Left kidney (tissue), 8 donors: ENCODE measurements at places on chromosomes 6 and 20.

DNA sequence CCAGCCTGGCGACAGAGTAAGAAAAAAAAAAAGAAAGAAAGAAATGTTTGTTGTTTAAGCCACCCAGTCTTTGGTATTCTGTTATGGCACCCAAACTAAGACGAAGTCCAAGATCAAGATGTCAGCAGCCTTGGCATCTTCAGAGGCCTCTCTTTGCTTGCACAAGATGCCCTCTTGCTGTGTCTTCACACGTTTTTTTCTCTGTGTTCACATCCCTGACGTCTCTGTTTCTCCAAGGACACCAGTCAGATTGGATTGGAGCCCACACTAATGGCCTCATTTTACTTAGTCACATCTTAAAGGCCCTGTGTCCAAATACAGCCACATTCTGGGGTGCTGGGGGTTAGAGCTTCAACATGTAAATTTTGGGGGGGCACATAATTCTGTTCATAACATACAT lies 380.9 kb downstream of the GJA1 start:
- DNase-seq = no peak

- no peak for DNase-seq
Measured at GRCh38 chr20:58776109-58776508, 74.6 kb downstream of the GNAS-AS1 start.

DNA sequence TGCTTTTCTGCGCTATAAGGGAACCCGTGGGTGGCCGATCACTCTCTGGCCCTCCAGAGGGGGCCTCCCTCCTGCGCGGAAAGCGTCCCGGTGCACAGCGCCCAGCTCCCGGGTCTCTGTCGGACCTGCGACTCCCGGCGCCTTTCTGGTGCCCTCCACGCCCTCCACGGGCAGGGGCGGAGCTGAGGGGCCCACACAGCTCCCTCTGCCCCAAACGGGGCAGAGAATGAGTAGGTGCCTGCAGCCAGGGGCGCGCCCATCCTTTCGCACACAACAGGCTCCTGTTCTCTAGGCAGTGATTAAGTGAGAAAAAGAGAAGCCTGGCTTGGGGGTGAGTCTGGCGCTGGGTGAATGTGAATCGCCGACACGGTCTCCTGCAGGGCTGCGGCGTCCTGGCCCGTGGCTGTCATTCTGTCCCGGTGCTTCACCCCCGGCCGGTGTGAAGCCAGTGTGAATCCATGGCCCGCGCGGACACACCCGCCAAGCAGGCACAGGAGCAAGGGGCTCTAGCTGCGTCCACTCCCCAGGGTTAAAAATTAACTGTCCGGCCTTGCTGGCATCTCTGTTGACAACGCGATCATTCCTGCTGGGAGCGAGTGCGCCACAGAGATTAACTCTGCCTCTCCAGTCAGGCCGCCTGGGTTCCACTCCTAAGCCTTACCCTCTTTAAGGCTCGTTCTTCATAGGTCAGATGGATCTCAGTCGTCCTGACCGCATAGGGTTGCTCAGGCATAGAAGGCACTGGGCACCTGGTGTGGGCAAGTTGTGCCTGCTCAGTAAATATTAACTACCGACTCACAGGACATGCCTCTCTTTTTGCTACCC lies 88.8 kb downstream of the PCSK2 start:
- no peak for DNase-seq

DNA sequence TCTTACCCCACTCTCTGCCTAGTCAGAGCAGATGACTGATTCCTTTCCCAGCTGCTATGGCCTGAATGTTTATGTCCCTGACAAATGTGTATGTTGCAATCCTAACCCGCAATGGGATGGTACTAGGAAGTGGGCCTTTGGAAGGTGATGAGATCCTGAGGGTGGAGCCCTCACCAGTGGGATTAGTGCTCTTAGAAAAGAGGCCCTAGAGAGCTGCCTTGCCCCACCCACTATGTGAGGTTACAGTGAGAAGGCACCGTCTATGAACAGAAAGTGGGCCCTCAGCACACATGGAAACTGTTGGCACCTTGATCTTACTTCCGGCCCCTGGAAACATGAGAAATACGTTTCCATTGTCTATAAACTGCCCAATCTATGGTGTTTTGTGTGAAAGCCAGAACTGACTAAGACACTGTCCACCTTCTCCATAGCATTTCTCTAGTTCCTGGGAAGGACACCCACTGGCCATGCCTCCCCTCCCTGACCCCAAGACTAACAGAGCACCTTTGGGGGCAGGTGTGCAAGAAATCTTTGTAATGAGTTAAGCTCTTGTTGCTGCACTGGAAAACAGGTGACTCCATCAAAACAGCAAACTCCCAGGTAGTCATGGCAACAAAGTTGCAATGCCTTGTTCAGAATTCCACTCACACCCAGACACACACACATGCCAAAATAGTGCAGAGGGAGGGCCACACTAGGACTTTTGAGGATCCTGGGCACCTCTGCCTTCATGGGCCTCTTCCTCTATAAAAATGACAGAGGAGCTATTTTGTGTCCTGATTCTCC lies 16.2 kb downstream of the GABRR2 start:
- DNase-seq = no peak

DNA sequence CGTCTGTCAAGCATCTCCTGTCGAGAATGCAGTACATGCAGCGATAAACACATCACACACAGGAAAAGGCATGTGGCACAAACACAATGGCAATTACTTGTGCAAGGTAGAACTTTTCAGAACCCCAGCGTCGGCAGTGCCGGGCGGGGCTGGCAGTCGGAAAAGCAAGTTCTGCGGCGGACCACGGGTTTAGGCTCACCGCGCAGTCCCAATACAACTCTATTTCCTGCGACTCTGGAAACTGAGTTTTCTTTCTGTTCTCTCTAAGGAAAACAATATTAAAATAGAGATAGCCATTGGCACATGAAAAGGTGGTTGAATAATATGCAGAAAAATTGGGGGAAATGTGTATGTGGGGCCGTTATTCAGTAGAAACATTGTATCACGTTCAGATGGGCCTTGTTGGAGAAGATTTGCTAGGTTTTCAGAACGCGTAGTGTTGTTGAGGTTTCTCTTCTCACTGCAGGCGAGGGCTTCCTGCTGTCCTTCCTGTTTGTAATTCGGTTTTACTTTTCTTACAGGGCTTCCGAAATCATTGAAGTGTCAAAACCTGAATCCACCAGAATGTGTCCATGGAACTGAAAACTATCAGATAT lies 369.5 kb downstream of the THBS2 start:
- no peak for DNase-seq

DNA sequence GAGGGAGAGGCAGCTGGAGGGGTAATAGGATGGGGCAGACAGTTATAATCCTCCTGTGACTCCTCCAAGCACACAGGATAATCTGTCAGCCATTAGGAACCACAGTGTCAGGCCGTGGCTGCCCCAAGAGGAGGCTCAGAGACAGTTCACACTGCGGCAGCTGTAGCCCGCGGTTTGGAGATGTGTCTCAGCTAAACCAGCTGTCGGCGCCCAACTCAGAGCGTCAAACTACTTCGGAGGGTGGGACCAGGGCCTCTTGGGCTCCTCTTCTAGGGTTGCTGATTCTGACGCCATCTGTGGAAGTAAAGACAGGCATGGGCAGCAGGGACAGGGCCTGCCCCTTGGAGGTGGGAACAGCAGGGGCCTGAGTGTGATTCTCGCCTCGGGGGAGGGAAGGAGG lies 309.8 kb downstream of the CDC5L start:
- DNase-seq = no peak

DNA sequence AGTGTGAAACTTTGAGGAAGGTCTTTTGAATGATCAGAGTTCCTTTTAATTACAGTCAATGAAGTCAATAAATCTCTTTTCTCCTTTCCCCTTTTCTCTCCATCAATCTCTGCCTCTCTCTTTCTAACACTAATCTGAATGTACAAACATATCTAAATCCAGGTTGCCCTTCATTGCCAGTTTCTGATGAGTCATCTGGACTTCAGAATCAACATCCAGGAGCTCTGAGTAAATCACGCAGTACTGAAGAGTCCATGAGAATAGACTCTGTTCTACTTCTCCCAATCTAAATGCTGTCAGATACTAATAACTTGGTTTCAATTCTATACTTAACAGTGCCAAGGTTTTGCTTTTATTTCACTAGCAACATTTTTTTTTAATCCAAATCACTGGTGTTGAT lies 238.7 kb upstream of the THEMIS start:
- DNase-seq = no peak

DNA sequence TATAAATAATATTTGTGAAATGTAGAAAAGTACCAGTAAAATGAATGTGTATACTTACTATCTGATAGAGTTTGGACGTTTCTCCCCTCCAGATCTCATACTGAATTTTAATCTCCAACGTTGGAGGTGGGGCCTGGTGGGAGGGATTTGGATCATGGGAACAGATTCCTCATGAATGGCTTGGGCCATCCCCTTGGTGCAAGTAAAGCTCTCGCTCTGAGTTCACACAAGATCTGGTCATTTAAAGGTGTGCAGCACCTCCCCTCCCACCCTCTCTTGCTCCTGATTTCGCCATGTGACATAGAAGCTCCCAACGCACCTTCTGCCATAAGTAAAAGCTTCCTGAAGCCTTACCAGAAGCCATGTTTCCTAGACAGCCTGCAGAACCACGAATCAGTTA lies 219.0 kb downstream of the HACE1 start:
- DNase-seq = no peak
